Stimulated activated CD4-positive, alpha-beta T cell treated with anti-CD3 and anti-CD28 coated beads, TNF-alpha, amount 100 ng/mL, for 48 hours (primary cell): ENCODE measurements at places on chromosomes 4 and X.

GRCh38 chr4:114922592-114922933, 190.9 kb downstream of the NDST4 start:
- no peak for DNase-seq

GRCh38 chr4:147773261-147774184, 41.6 kb downstream of the ARHGAP10 start:
- DNase-seq, result no peak

DNA sequence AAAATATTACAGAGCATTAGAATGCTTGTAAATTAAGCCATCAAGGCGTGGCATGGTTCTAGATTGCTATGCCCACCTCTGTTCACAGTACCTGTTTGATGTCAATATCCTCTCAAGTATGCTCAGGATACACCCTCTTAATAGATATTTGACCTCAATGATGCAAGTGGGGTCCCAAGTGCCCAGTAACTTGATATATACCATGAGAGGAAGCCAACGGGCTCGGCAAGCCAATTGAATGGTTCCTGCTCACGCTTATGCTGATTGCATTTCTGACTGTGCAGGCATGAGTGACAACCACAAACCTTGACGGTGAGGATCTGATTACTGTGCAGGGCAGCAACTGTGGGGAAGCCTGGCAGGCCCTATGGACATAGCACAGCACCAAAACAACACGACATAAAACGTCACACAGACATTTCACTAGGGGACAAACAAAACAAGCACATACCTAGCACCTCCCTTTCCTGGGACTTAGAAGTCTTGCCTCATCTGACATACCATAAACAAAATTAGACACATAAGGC, 179.1 kb upstream of the ETNPPL start:
- no peak for DNase-seq

DNA sequence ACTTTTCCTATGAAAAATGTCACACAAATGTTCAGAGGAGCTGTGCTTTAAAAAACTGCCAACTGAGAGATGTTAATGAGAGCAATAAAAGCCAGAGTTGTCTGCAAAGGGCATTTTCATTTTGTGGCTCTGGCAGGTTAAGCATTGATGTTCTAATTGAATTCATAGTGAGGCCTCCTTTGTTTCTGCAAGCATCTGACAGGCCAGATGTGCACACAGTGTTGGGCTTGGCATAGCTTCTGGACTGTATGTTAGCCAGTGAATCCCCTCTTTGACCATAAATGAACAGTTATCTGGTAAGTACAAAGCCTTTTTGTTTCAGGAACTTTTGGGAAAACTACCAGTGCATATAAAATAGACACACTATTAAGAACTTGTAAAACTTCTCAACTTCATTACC, 81.9 kb downstream of the JADE3 start:
- DNase-seq, result no peak
